GM04504 (cell line): ENCODE measurements at places on chromosomes 1 and 21.

- no peak for DNase-seq
These were observed 188.1 kb downstream of the TNR start for GRCh38 chr1:175555266-175555665.

DNA sequence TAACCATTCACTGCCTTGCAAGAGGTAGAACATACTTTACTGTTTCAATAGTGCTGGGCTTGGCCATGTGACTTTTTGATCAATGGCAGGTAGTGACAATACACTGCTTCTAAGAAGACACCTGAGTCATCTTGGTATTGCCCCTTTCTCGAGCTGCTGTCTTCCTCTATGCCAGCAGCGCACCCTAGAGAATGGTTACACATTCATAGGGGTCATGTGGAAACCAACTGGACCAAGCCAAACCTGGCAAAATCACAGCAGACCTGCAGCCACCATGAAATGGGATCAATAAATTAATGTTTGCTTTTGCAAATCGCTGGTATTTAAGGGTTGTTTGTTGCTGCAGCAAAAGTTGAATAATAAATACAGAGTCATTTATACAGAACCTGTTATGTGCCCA, 122.3 kb downstream of the GRIK1 start:
- no peak for DNase-seq

GRCh38 chr1:161054232-161054631, 8.5 kb upstream of the USF1 start:
- DNase-seq, result no peak

- no peak for DNase-seq
These were observed 27.3 kb upstream of the BCAR3 start for GRCh38 chr1:93708734-93709481.

- DNase-seq, result no peak
These were observed 298.7 kb downstream of the LRRIQ3 start for GRCh38 chr1:73899311-73899710.

GRCh38 chr1:112006416-112007025, 17.1 kb upstream of the KCND3 start:
- DNase-seq, result no peak

- DNase-seq, result no peak
These were observed 63.6 kb upstream of the ERRFI1 start for GRCh38 chr1:8089535-8090228.

- DNase-seq, result no peak
These were observed 10.4 kb downstream of the DNAJC6 start for GRCh38 chr1:65319754-65320153.

GRCh38 chr1:46519209-46519608, 29.6 kb downstream of the DMBX1 start:
- DNase-seq, result no peak

- DNase-seq, result no peak
These were observed 375.9 kb downstream of the PTBP2 start for GRCh38 chr1:97097404-97097925.

- DNase-seq, result no peak
These were observed 32.0 kb downstream of the SLC45A1 start for GRCh38 chr1:8349961-8350360.

DNA sequence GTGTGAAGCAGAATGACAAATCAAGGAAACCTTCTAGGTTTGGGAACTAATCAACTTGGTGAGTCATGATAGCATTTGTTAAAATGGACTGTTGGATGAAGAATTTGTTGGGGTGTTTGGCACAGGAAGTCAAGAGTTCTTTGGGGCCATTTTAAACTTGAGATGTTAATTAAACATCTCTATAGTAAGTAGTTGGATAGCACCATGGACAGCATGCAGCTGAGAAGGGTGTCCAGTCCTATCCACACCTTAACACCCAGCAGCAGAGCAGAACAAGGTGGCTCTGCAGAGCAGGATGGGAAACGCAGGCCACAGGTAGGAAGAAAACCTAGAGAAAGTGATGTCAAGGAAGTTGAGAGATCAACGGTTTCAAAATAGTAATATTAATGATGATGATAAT, 52.5 kb downstream of the TNR start:
- no peak for DNase-seq

DNA sequence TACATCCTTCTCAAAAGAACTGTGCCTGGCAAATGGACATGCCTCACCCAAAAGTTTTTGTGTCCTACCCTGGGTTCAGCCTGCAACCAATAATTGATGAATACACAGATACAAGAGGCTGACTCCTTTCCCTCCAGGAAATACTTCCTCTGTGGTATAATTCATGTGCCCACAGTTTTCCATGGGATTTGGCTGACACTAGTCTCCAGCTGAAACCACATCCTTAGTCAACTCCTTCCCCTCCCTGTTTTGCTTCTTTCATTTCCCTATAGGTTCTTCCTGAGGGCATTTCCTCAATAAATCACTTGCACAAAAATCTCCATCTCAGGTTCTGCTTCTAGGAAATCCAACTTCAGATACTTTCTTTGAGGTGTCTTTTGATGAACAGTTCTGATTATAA, 436.6 kb upstream of the C1orf87 start:
- no peak for DNase-seq

DNA sequence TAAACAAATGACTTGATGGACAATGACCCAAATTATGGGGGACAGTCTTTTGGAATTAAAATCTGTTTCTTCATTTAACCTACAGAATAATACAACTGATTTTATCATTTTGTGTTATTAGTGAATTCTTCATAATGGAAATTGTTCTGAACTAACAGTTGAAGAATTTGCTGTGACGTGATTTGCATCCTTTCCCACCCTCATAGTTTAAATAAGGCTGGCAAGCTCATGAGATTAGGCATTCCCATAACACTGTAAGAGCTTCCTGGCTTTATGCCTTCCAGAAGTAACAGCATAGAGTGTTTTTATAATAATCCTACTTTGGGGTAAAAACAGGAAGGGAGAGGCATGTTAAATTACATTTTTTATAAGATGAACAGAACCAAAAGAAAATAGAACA, 95.7 kb downstream of the ATP6V1G3 start:
- no peak for DNase-seq

DNA sequence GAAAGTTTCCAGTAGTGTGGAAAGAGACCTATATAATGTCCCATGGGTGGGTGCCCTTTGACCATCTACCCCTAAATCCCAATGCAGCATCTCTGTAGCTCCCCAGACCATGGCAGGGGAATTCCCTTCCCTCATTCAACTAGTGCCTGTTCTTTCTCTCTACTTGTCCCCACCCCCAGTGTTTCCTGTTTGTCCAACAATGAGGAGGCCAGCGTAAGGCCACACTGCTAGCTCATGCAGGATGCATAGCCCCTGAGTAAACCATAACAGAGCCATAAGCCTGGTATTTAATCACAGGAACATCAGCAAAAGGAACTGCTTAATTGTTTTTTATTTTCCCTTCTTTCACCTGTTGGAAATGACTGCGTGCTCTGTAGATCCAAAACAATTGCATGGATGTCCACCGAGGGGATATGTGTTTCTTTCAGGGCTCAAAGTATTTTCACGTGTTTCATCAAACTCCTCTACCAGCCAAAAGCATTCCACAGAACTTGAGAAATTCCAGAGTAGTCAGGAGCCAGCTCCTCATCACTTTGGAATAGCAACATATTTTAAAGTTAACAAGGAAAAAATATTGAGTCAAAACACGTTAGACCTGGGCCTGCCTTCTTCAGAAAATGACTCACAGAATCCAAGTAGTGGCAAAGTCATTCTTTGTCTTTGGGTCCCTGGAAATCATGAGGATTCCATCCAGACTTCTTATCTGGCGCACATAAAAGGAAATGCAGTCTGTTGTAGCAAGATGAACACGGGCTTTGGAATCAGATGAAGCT, 162.5 kb upstream of the SGIP1 start:
- DNase-seq, result peak; percentile 61

DNA sequence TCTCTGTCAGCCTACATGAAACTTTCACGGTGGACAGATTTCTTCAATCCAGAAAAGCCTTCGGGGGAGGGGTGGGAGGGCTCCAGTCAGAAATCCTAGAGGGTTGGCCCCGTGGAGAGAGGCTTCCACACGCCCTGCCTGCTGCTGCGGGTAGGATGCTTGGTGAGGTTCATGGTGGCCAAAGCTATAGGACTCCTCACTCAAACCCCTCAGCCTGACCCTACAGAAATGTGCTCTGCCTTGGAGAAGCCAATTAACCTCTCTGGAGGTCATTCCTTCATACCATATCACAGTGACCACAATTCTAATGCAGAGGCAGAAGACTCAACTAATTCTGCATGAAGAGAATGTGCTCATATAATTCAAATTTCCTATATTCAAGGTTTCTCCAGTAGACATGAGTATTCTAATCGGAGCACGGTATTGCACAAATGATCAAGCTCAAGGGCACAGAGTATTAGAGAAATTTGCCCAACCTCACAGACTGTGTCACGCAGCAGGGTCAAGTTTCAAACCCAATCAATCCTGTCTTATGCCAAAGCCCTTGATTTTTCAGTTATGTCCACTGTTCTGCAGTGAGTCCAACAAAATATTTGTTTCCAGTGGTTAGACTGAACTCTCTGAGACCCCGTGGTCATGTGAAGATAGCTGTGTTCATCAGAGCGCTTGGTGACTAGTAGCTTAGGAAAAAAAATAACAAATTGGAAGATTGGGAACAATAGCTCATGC, 104.8 kb downstream of the TOMM20 start:
- no peak for DNase-seq

- DNase-seq, result no peak
These were observed 447.3 kb downstream of the PLA2G4A start for GRCh38 chr1:187275985-187276575.

DNA sequence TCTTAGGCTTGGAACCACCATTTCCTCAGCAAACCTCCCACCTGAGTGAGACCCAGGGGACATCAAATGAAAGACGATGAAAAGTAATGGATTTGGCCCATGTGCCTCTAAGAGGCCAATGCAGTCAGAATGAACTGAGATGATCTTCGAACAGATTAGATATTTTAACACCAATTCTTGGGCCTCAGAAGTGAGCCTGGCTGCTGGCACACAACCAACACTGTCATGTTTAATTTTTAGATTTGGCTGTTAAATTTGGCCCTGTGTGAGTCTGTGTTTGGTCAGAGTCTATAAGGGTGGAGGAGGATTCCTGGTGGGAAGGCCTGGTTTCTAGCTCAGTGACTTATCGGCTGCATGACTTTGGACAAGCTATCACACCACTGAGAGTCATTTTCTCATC, 45.4 kb downstream of the ELAPOR1 start:
- no peak for DNase-seq

DNA sequence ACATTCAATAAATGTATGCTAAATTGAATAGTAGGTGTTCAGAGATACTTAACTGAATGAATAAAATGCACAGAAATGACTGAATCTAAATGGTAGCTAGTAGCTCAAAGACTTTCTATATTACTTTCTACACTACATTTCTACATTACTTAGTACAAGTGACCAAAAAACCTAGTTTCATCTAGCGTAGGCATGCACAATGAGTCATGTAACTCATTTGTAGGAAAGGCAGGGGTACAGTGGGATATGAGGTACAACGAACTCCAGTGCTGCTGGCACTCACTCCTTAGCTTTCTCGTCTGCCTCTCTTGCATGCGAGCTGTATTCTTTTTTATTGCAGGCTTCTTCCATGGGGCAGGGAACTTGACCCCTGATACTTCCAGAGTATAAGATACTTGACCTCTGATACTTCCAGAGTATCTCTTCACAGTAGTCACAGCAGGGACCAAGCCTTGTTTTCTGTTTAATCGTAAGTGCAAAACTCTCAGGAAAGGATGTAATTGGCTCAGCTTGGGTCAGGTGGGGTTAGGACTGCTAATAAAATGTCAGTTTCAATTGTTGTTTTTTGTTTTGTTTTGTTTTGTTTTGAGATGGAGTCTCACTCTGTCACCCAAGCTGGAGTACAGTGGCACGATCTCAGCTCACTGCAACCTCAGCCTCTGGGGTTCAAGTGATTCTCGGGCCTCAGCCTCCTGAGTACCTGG, 4.9 kb upstream of the ATP2B4 start:
- no peak for DNase-seq

DNA sequence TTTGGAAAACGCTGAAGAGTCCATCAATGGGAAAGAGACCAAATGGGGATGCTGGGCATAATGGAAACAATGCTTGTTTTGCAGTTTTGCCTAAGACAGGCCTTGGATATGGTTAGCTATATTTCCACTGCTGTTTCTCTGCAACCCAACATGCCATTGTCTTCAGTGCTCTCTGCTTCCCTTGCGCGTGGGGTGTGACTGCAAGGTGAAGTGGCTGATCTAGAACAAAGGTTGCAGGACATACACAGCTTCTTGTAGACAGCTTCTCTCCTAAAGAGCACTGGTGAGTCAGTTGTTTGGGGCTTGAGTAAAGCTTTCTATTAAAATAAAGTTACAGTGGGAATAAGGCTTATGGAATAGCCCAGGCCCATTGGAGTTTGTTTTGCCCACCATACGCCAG, 33.0 kb downstream of the RUNX1 start:
- no peak for DNase-seq

DNA sequence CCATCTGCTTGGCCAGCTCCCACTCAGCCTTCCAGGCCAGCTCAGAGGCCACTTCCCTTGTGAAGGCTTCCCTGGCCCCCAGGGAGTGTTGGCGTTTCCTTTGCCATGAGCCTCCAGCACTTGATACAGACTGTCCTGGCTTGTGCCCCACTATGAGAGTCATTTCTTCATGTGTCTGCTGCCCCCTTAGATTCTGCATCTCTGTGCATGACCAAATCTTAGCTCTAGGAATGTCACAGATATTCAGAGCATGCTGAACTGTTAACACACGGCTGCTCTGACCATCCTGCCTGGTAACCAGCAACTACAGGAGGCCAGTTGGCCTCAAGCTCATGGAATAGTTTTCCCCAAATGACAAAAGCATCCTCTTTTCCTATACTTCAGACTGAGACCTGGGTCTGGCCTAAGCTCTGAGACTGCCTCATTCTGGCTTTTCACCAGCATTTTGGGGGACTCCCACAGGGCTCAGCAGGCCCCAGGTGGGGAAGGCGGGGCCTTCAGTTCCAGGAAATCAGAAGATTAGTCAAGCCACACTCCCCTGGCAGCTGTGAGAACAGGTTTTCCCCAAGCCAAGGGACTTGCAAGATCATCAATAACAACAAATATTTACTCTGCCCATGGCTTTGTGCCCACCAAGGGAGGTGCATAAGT, 182.6 kb upstream of the EDN2 start:
- DNase-seq, result no peak

DNA sequence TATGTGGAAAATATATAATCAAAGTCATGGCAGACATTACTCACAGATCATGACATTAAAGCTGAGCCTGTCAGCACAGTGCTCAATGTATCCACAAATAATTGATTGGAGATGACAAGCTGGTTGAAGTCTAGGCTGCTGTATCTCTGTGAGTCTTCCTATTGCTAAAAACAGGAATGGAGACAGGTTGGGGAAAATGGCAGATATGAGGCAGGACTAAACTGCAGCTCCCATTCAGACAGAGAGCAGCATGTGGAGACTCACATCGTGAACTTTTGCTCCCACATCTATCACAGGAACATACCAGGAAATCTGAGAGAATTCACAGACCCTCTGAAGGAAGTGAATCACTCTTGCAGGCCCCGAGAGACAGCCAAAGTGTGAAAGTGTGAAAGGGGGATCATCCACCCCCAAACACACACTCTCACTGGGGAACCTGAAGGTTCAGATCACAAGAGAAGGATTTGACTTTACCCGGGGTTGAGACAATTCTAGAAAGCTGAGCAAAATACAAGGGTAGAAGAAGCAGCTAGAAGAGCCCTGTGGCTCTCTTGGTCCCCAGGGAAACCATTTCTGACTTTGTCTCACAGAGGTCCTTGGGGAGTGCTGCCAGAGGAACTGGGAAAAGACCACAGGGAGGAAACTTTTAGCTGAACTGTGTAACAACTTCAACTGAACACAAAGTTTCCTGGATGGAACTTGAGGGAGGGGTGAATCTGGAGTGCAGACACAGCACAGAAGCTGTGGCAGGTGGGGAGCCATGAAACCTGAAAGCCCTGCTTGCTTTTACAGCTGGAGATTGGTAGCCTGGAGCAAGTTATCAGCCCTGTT, 173.4 kb downstream of the S1PR1 start:
- no peak for DNase-seq
